Peyer's patch (tissue), 4 donors: ENCODE measurements at places on chromosomes 2 and 18. TPM values are rescaled to one million over a fixed set of nuclear protein-coding genes. Genes with fewer than 3 reads are reported as not detected.

GRCh38 chr2:205076405-205076804 is 531.1 kb downstream of the PARD3B start:
- no peak for DNase-seq

GRCh38 chr2:78056976-78057375 is 534.8 kb upstream of the LRRTM4 start:
- DNase-seq = no peak

- DNase-seq = no peak
Measured at GRCh38 chr2:156841321-156841720, 405.1 kb downstream of the GPD2 start.

DNA sequence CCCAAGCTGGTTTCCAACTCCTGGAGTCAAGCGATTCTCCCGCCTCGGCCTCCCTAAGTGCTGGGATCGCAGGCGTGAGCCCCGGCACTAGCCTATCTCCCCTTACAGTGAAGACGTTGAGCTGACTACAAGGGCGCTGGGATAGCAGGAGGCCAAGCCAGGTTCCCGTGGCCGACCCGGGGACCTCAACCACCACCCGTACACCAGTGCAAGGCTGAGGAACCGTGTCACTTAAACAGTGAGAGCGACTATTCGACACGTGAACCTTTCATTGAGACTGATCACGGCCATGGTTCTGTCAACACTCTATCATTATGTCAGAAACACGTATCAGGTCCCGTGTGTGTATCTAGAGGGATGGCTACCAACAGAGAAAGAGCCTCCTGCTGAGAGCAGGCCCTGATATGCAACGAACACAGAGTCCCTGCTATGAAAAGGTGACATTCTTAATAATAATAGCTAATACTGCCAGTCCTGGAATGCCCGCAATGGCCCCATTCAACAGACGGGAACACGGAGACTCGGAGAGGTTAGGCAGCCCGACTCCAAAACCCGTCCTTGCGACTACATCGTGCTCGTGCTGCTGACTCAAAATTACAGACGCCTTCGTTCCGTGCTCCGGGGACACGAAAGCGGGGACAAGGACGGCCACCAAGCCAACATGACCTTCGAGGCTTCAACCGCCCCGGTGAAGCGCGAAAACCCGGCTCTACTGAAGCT is 833 bp downstream of the AFG3L2 start:
- peak; percentile 60 for DNase-seq

DNA sequence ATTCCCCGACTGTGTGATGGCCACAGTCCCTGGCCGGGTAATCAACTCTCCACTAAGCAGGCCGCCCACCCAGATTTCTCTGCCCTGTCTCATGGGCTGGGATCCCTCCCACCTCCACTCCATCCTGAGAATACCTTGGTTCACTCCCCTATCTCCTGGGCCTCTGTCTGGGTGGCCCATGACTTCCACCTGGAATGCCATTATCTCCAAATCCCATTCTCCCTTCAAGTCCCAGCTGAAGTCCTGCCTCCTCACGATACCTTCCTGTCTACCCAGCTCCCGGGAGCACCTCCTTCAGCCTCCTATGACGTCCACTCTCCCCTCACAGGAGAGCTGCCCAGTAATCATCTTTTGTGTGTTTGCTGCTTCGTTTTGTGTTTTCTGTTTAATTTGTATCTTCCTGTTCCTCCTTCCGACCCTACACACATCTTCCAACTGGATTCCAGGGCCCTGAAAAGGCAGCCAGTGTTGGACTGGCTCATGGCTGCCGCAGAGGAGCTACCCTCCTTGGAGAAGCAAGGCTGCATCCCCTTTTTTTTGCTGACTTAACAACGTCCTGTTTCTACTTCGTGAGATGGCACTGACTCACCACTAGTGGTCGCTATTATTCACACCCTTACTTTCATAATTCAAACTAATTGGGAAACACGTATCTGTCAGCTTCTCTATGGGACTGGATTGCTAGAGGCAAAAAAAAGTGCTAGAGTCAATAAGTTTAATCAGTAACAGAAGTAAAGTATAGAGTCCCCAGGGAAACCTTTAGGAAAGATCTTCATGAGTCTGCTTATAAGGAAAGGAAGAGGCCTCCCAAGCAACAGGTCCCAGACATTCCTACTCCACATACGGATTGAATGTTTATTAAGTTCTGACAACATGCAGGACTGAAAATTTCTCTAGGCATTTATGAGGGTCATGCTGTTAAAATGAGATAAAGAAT is 171.9 kb upstream of the GATA6 start:
- DNase-seq = no peak

- DNase-seq = no peak
Measured at GRCh38 chr2:175017618-175018414, 12.6 kb upstream of the CHN1 start.

- no peak for DNase-seq
Measured at GRCh38 chr2:191703079-191703725, 25.3 kb downstream of the NABP1 start.

- no peak for DNase-seq
Measured at GRCh38 chr2:152523091-152523490, 188.1 kb downstream of the FMNL2 start.

KIDINS220 gene
- 66.8 TPM for total RNA-seq

TNS1 gene
- total RNA-seq = 60.9 TPM

DNA sequence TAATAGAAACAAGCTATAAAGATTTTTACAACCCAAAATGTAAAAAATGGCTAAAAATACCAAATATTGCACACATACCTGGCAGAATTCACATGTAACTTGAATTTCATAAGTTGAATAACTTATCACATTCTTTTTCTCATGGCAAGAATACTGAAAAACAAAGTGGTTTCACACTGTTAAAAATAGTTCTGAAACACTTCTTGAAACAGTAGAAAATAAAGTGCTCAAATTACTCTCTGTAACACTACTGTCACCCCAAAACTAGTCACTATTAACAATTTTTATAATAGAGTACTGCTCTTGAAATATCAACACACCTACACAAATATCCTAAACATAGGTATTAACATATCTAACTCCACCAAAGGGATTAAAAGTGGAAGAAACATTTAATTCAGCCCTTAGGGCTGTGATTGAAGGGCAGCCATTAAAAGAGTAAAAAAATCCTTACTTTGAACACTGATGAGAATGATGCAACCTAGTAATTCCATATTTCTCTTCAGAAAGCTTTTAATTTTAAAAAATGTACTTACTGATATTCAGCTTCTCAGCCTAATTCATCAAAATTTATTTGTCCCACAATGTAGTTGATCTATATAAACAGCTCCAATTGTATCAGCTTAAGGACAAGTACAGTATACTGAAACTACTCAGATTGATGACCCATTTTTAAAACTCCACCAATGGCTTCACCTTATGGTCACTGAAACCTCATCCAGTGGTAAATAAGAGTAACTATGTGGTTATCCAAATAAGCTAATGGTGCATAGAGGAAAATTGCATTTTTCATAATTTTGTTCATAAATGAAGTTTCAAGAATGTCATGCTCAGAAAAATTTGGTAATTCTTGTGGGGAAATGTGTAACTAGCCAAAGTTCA is 31.4 kb downstream of the ATF2 start:
- no peak for DNase-seq

MPV17 gene
- 54.5 TPM for total RNA-seq

- DNase-seq = no peak
Measured at GRCh38 chr2:202121532-202122162, 48.6 kb downstream of the KIAA2012 start.

DNA sequence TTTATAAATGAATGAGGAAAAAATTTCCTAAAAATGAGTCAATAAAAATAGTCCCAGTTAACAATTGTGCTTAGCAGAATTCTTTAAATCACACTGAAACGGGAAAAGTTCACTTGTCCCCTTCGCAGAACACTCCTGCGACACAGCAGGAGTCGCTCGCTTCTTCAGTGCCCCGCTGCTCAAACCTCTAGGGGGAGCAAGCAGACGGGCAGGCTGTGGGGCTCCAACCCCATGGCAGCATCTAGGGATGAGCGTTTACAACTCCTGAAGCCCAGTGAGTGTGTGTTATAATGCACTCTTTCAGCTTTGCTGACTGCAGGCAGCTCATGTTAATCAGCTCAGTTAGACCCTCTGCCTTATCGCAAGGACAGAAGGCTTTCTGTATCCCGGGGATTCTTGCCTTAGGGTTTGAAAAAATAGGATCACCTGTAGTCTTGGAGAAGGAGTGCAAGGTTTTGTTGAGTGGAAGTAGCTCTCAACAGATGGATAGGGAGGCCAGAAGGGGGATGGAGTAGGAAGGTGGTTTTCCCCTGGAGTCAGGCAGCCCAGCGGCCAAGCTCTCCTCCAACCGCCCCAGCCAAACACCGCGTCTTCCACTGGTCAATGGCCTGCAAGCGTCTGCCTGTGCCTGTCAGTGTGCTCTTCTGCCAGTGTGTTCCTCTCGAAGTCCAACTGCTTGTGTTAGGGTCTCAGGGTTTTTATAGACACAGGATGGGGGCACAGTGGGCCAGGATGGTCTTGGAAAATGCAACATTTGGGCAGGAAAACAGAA is 1977.7 kb upstream of the LRRTM1 start:
- DNase-seq = no peak

ASAP2 gene
- total RNA-seq = 42.6 TPM

SIX3 gene
- not detected for total RNA-seq

CRYGC gene
- not detected for total RNA-seq

DNA sequence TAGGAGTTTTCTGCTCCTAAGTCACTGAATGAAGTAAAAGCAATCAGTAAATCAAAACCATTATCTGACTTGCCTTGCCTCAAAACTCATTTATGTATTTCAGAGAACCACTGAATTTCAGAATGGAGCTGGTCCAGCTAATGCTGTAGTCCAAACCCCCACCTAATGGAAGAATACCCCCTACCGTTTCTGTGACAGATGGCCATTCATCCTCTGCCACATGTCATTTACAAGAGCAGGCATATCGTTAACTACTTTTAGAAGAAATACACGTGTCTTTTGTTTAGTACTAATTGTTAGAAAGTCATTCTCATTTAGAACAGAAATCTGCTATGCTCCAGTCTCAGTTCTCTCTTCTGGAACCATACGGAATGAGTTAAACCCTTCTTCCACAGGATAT is 12.8 kb upstream of the GALNT5 start:
- DNase-seq = no peak

GRCh38 chr2:26179446-26179913 is 6.6 kb downstream of the GAREM2 start:
- DNase-seq = no peak

GRCh38 chr2:108701208-108701607 is 18.1 kb upstream of the RANBP2 start:
- no peak for DNase-seq

CHRNA1 gene
- total RNA-seq = not detected

DNA sequence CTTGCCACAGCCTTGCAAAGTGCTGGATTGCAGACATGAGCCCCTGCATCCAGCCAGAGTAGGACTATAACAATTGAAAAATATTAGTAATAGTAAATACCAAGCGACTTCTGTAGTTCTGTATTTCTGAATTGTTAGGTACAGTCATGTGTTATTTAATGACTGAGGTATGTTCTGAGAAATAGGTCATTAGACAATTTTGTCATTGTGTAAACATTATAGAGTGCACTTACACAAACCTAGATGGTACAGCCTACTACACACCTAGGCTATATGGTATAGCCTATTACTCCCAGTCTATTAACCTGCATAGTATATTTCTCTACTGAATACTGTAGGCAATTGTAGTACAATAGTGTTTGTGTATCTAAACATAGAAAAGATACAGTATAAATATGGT is 92.1 kb downstream of the GALNT1 start:
- DNase-seq = no peak

PSD4 gene
- total RNA-seq = 125 TPM

DNA sequence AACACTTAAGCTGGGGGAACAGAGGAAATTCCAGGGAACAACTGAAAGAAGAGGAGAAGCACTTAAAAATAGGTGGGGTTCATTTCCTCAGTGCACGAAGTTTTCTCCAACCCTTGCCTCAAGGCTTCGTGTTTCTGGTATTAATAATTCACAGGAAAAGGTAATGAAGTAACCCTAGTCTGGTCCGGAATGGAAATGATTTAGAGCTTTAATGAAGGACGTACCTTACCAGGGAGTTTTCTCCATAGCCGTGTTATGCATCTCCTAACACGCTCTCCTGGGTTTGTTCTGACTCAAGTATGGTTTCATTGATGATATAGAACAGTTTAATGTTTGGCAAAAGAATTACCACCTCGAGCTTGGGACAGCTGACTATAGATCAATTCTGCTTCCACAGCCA is 214.2 kb downstream of the MTX2 start:
- DNase-seq = no peak

GCA gene
- total RNA-seq = 23.9 TPM

DNA sequence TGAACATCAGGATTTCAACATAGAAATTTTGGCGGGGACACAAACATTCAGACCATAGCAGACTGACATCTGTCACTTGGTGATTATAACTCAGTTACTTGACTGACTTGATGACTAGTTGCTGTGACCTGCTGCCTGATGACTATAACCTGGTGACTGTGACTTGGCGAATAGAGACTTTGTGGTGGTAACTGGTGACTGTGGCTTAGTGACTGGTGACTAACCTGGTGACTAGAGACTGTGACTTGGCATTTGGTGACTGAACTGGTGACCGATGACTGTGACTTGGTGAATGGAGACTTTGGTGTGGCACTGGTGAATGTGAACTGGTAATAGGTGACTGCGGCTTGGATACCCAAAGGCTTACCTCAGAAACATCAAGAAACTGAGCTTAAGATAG is 563.1 kb upstream of the FAM98A start:
- DNase-seq = no peak

- DNase-seq = no peak
Measured at GRCh38 chr18:24791751-24792545, 331.5 kb downstream of the HRH4 start.

DNA sequence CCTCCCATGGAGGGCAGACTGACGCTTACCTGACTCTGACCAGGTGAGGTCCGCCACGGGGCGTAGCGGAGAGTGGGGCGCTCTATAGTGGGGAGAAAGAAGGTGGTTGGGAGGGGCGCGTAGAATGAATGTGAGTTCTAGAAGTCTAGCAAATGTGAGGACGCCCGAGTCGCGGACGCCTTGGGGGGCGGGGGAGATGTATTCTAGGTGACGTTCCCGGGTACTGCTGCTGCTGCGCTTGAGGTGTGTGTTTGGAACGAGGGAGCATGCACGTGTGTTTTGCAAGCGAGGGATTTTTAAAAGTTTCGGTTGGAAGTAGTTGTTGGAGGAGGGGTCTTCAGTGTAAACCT is 758 bp downstream of the RIF1 start:
- DNase-seq = peak; percentile 69

DSG4 gene
- not detected for total RNA-seq

- no peak for DNase-seq
Measured at GRCh38 chr2:126672980-126673605, 17.1 kb downstream of the GYPC start.

GRCh38 chr18:48949606-48950535 is 894 bp downstream of the SMAD7 start:
- DNase-seq = no peak

- peak; percentile 57 for DNase-seq
Measured at GRCh38 chr2:237714690-237715458, 83.7 kb upstream of the RBM44 start.

APCDD1 gene
- 18.2 TPM for total RNA-seq

DNA sequence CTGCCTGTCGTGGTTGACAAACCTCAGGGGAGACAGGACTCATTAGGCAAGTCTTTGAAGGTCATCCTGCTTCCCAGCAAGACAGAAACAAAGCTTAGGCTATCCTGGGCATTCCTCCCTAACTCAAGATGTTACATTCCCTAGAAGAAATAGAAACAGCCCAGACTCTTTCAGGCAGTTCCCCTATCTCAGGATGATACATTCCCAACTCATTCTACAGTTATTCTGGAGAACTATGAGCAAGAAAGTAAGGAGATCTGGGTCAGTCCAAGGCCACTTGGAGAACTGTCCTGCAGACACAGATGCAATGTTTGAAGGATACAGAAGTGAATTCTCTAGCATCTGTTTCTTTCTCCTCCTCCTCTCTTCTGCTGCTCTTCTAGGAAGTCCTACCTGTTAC is 220.1 kb upstream of the NCKAP5 start:
- no peak for DNase-seq
